ENCODE measurements at places on chromosomes 6 and 20. TPM values are rescaled to one million over a fixed set of nuclear protein-coding genes. Genes with fewer than 3 reads are reported as not detected.

DNA sequence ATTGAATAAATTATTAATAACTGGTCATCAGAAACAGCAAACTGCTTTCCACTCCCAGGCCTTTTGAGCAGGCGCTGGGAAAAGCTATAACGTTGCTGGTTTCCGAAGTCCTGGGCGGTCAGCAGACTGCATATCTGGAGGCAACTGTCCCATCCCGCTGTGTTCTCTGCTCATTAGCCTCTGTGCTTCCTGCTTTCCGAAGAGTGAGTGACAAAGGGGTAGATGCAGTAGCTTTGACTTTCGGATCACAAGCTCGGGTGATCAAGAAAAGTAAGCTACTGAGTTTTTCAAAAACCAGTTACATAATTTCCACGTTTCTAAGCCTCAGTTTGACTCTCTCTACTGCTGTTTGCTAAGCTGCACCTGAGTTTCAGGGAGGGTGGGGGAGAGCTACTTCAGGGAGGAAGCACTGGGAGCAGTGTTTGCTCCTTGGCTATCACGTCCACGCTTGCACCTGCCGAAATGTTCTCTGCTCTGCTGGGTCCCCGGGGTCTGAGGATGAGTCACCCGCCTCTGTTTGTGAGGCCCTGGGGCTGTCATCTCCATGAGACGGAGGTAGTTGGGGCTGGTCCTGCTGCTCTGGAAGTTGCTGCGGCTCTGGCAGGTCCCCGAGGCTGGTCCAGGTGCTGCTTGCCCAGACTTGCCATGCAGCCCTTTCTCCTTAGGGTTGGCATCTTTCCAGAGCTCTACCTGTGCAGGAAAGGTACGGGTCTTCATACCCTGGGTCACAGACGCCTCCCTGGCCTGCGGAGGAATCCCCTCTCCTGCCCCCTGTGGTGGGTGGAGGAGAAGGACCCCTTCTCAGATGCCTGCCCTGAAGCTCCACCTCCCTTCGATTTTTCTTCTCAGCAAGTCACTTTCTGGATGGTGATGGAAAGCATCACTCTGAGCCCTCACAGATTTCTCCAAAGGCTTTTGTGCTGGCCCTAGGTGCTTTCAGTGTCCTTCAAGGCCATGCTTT is 220.0 kb downstream of the QKI start:
- DNase-seq, result no peak

DNA sequence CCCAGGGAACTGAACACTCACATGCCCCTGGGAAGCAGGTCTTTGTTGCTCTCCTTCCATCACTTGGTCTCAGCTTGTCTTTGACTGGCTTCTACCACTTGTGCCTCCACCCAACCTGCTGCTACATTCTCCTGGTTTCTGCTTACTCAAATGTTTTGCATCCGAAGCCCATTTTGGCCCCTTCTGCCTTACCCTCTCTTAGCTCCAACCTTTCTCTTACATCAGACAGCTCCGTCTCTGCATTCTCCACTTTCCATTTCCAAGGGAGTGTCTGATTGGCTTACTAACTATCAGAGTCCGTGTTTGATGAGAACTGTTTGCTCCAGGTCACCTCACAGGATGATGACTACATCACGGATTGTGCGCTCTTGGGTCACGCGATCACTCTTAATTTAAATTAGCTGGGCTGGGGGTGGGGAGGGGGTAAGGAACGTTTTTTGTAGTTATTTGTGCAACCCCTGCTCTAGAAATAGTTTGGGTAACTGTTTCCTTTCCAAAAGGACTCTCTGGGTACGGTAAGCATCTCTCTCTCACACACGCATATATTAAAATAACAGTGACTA is 844 bp upstream of the ABRACL start:
- DNase-seq, result no peak

Gene BFSP1
- total RNA-seq, result 2.0 TPM

Gene WFDC12
- total RNA-seq, result not detected

DNA sequence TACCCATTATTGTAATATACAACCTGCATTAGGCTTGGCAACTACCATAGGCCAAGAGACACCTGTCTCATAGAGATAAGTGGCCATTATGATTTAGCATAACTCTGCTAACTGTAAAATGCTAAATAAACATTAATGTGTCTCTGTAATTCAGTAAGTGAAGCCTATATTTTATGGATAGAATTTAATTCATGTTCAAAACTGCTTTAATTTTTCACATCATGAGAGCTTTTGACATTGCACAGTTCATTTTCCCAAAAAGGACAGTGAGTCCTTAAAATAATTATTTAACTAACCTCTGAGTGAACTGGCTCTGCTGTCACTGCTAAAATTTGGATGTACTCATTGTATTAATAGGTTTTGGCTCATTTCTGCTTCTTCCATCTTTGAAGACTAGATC is 41.4 kb upstream of the TMX4 start:
- DNase-seq, result no peak

Gene TSHZ2
- 83.5 TPM for total RNA-seq

GRCh38 chr6:56424064-56424463 is 176.7 kb upstream of the COL21A1 start:
- DNase-seq, result no peak

DNA sequence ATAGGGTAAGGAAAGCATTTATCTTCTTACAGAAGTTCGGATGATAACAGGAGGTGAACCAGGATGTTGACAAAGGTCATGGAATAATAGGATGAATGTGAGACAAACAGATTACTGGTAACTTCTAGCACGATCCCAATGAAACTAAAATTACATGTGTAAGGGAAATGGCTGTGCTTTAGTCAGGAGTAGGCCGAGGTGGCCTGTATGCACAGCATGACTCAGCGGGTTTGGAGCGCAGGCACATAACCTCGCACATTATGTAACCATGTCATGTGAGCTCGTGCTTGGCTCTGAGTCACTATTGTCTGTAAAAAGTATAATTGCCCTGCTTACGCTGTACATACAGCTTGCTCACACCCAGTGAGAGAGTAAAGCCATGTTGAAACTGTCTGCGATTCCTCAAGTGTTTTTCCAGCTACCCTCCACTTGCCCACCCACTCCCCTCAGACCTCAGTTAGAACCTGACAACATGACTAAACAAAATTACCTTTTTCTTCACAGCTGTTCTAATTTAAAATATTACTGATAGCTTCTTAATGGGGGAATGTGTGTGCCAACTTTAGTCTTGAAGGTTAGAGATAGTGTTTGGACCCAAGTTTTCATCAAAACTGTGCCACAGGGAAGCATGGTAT is 8.2 kb downstream of the CYB5R4 start:
- peak; percentile 27 for DNase-seq

DNA sequence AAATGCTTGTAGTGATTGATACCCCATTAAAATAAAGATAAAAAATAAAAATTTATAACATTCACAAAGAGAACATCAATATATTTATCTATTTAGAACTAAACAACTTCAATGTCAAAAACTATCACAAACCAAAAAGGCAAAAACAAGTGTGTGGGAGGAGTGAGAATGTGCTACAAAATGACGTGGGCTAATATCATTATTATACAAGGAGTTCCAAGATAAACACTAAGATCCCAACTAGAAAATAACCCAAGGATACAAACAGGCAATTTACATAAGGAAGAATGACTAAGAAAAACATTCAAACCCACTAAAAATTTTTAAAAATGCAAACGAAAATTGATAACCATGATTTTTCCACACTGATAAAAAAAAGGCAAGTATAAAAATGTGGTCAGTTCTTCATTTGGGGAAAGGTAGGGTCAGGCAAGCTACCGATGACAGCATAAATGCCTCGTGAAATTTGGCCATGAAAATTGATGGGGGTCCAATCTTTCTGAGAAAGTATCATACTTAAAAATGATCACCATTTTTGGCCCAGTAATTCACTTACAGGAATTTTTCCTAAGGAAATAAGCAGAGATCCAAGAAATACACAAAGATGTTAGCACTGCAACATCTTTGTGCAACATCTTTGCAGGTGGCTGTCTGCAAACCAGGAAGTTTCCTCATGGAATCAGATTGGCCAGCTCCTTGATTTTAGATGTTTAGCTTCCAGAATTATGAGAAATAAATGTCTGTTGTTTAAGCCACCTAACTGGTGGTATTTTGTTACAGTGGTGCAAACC is 140.2 kb downstream of the TMEM200A start:
- no peak for DNase-seq

GRCh38 chr6:122184401-122184827 is 215.0 kb upstream of the HSF2 start:
- no peak for DNase-seq

Gene PRPH2
- 0.47 TPM for total RNA-seq

Gene ZNF133
- 6.8 TPM for total RNA-seq

GRCh38 chr6:104995989-104996617 is 39.2 kb downstream of the LIN28B start:
- no peak for DNase-seq

DNA sequence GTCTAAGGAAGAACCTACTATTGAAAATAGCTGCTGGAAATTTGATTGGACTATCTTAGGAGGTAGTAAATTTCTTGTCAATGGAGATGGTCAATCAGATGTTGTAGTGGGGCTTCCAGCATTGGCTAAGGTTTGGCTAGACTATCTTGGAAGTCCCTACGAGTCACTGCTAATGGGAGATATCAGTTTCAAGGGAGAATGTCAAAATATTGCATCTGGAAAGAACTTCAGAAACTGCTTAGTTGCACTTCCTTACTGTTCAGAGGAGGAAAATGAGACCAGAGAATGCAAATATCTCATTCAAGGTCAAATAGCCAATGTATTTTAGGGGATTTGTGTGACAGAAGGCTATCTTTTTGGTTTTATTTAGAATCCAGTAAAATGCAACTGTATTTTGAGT is 53.5 kb upstream of the CCN2 start:
- no peak for DNase-seq

- no peak for DNase-seq
Measured at GRCh38 chr6:38460186-38460585, 179.5 kb downstream of the BTBD9 start.

Gene SCRT2
- not detected for total RNA-seq

DNA sequence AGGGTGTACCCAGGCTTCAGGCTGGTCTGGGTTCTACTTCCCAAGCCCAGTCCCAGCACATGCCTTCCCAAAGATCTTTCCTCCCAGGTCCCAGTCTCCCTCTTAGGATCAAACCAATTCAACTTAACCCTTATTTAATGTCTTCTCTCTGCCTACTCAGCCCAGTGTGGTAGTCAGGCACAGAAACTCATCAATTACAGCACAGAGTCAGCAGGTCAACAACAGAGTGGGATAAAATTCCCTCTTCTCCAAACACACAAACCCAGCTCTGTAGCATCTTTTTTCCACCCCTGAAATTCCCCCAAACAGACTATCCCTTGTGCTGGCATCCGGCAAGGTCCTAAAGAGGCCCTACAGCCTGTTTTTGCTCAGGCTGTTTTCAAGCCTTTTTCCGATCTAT is 47.3 kb upstream of the CDYL start:
- no peak for DNase-seq

Gene LAMA4
- total RNA-seq, result 189 TPM

DNA sequence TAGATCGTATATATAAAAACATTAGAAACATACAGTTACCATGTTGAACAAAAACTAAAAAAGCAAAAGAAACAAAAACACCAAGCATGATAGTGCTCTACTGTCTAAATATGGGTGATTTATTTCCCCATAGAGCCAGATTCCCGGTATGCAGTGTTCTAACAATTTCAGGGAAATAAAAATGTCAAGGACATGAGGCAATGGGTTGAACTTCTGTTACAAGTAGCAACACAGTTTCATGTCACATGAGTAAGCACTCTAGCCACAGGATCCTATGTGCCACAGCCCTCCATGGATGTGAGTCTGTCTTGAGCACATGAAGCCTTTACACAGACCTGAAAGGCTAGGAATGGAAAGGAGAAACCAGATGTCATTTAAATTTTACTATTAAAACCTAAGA is 96.0 kb downstream of the MAP3K5 start:
- no peak for DNase-seq

Gene TBXT
- total RNA-seq, result not detected

DNA sequence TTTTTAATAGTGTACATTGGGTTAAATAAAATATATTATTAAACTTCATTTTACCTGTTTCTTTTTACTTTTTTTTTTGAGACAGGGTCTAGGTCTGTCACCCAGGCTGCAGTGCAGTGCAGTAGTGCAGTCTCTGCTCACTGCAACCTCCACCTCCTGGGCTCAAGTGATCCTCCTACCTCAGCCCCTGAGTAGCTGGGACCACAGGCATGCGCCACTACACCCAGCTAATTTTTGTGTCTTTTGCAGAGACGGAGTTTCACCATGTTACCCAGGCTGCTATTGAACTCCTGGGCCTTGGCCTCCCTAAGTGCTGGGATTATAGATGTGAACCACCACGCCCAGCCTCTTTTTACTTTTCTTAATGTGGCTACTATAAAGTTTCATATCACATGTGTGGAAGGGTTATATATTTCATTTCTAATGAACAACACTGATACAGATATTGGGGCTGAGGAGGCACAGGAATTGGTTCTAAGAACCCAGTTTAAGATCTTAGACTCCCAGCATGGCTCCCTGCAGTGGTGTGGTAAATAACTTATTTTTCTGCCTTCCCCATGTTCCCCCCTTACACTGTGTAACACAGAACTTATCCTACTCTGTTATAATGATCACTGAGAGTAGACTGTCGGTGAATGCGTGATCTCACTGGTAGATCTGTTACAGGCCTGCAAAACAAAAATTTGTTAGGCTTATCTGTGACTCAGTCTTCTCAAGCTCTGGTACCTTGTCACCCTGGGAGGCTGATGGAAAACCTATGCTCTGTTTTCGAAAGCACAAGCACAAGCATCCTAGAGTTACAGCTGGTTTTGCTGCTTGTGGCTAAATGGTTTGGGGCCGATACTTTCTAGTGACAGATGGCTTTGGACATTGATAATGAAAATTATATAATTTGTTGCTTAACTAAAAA is 5.8 kb upstream of the ATXN1 start:
- no peak for DNase-seq

Gene ENPP4
- total RNA-seq, result 20.2 TPM

Gene CCDC170
- total RNA-seq, result 2.4 TPM

Gene LHFPL5
- not detected for total RNA-seq

DNA sequence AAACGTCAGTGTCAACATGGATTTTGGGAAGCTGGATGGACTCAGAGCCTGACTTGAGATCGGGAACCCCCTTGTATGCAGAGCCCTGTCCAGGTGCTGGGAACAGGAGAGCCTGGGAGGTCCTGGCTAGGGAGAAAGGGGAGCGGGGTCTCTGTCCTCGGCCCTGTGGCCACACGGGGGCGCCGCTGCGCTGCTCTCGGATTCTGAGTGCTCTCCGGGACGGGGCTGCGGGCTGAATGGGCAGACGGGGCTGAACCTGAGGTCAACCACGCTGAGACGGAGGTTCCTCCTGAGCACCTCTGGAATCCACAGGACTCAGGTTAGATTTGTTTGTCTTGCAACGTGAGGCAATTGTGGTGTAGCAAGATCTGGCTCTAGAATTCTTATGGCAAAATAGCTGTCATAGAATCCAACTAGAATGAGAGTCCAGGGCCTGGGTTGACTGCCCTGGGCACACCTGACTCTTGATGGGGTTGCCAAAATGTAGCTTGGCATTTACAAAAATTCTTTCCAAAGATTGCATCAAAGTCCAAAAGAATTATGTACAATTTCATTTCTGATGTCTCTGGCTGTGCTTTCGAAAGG is 20.6 kb upstream of the HLA-F start:
- DNase-seq, result no peak

- DNase-seq, result no peak
Measured at GRCh38 chr20:61300709-61301108, 48.6 kb downstream of the CDH4 start.

GRCh38 chr6:137751768-137752560 is 115.1 kb upstream of the TNFAIP3 start:
- no peak for DNase-seq

Data from omental fat pad (tissue), 4 donors.